Type B pancreatic cell (in vitro differentiated cells): ENCODE measurements at places on chromosomes 3 and 15. TPM values are rescaled to one million over a fixed set of nuclear protein-coding genes. Genes with fewer than 3 reads are reported as not detected.

Gene PPP1R2
- total RNA-seq, result 25.7 and 37.5 TPM in 2 replicates

Gene UBA3
- total RNA-seq, result 55.4 and 68.5 TPM in 2 replicates

Gene CYP1A2
- 1.6 TPM in 1 of 2 replicates, not detected in the other for total RNA-seq

Gene PLA2G4E
- total RNA-seq, result 0.12 TPM in 1 of 2 replicates, not detected in the other

Gene TICRR
- 8.8 and 23.4 TPM in 2 replicates for total RNA-seq

Gene CCDC174
- total RNA-seq, result 20.7 and 23.2 TPM in 2 replicates

Gene MUC20
- 19.7 and 20.0 TPM in 2 replicates for total RNA-seq

GRCh38 chr15:89177633-89178306 lies 43.6 kb downstream of the RLBP1 start:
- peaks cover 12% of the 10 kb centered on the region for H3K4me1 ChIP-seq
- no peak overlapping the region for H3K27ac ChIP-seq
- H3K4me3 ChIP-seq, result no peak overlapping the region
- no peaks in the 10 kb centered on the region for H3K27me3 ChIP-seq

- H3K4me1 ChIP-seq, result peaks cover 14% of the 10 kb centered on the region
- peaks cover 4% of the 10 kb centered on the region for H3K27me3 ChIP-seq
Observed at GRCh38 chr3:53190659-53191058, 29.6 kb downstream of the PRKCD start.

DNA sequence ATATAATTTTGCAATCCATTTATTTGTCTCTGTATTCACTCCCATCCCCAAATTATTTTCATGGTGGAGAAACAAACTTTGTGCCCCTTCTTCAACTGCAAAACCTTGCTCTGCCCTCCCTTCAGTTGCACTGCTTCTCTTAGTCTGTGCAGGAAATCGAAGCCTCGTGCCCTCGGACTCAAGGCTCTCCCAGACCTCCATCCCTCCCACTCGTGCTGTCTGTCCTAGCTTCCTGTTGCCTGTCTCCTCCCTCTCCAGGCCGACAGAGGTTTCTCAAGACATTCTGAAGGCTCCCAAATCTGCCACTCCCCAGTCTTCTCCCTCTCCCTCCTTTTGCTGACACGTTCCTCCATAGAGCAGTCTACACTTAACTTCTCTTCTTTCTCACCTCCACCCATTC lies 177.6 kb downstream of the PDZRN3 start:
- H3K4me1 ChIP-seq, result peaks cover 24% of the 10 kb centered on the region
- H3K27me3 ChIP-seq, result no peaks in the 10 kb centered on the region
- H3K4me3 ChIP-seq, result no peak overlapping the region
- no peak for DNase-seq
- peaks cover 4% of the 10 kb centered on the region for H3K36me3 ChIP-seq

DNA sequence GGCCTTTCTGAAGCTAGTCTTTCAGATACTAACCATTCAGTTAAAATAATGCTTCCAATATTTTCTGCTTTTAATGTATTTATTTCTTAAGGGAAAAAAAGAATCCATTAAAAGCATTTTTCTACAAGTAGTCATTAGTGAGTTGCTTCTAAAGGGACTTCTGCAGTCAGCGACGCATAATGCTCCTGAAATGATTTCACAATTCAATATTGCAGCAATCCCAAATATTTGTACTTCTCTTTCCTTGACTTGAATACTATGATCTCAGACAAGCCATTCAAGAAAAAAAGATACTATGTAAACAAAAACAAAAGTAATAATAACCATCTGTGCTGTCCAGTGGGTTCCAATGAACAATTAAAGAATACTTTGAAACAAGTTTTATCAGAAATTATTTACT lies 681.0 kb downstream of the DIPK2A start:
- H3K4me3 ChIP-seq, result no peak overlapping the region

- no peaks in the 10 kb centered on the region for H3K36me3 ChIP-seq
- no peak overlapping the region for H3K27ac ChIP-seq
- H3K4me1 ChIP-seq, result no peaks in the 10 kb centered on the region
- no peak overlapping the region for H3K4me3 ChIP-seq
- DNase-seq, result no peak
Observed at GRCh38 chr3:192373032-192373431, 354.3 kb downstream of the FGF12 start.

DNA sequence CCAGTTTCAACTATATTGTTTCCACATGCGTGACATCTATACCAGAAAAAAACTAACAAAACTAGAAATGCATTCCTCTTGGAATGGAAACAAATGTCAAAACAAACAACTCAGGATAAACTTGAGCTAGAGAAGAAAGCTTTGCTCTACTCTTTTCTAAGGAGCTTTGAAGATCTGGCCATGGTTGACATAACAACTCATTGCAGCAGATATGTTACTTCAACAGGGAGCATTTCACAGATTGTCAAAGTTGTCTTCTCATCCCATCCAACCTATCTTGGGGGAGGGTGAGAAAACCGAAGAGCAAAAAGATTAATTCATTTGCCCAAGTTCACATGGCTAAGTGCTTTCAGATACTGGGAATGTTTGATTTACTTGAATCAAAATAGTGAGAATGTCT lies 484.4 kb downstream of the CNTN4 start:
- H3K36me3 ChIP-seq, result no peaks in the 10 kb centered on the region
- H3K27me3 ChIP-seq, result no peaks in the 10 kb centered on the region
- no peak overlapping the region for H3K4me3 ChIP-seq
- no peak overlapping the region for H3K27ac ChIP-seq

GRCh38 chr3:27596334-27596841 lies 112.2 kb upstream of the SLC4A7 start:
- no peak overlapping the region for H3K4me3 ChIP-seq
- no peaks in the 10 kb centered on the region for H3K27me3 ChIP-seq
- peaks cover 12% of the 10 kb centered on the region for H3K4me1 ChIP-seq
- no peak overlapping the region for H3K27ac ChIP-seq
- DNase-seq, result no peak
- no peaks in the 10 kb centered on the region for H3K36me3 ChIP-seq

- H3K36me3 ChIP-seq, result peaks cover 22% of the 10 kb centered on the region
- peak overlapping the region; percentile 55 for H3K27ac ChIP-seq
- peaks cover 83% of the 10 kb centered on the region for H3K4me1 ChIP-seq
- H3K27me3 ChIP-seq, result no peaks in the 10 kb centered on the region
- DNase-seq, result no peak
- H3K4me3 ChIP-seq, result peak overlapping the region; percentile 70
Observed at GRCh38 chr3:139534455-139534812, 5.1 kb downstream of the RBP1 start.

- no peak for DNase-seq
- H3K27me3 ChIP-seq, result no peaks in the 10 kb centered on the region
- H3K27ac ChIP-seq, result no peak overlapping the region
- peaks cover 32% of the 10 kb centered on the region for H3K36me3 ChIP-seq
- H3K4me1 ChIP-seq, result peaks cover 4% of the 10 kb centered on the region
Observed at GRCh38 chr3:16332904-16333426, 68.0 kb downstream of the OXNAD1 start.

GRCh38 chr3:134242649-134243617 lies 7.7 kb downstream of the RYK start:
- H3K27ac ChIP-seq, result peak overlapping the region; percentile 8
- DNase-seq, result no peak
- peaks cover 32% of the 10 kb centered on the region for H3K4me1 ChIP-seq
- H3K27me3 ChIP-seq, result no peaks in the 10 kb centered on the region

GRCh38 chr15:89002830-89003229 lies 85.4 kb upstream of the ABHD2 start:
- no peaks in the 10 kb centered on the region for H3K36me3 ChIP-seq
- no peak for DNase-seq
- peaks cover 10% of the 10 kb centered on the region for H3K4me1 ChIP-seq
- H3K27me3 ChIP-seq, result peaks cover 3% of the 10 kb centered on the region
- H3K4me3 ChIP-seq, result no peak overlapping the region
- no peak overlapping the region for H3K27ac ChIP-seq

DNA sequence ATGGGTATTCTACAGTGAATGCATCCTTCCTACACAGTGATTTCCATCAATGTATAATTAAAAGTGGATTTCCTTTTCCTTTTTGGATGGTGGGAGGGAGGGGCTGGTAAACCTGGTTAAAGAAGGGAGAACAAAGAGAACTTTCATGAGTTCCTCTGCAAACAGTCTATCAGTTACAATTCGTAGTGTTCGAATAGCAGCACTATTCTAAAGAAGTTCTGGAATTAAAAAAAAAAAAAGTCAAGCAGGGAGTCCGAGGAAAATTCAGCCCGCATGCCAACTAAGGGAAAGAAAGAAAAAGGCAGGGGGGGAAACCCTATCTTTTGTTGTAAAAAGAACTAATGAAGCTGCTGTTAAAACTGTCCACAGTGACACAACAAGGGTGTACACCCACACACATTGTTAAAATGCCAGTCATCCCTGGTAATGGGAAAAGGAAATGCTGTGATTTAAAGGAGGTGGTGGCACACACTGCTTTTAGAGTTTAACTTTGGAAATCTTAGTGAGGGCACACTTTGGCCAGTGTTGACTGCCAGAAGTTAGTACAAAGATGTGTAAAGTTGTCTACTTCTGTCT lies 521.2 kb downstream of the ZIC1 start:
- H3K36me3 ChIP-seq, result no peaks in the 10 kb centered on the region
- H3K27ac ChIP-seq, result no peak overlapping the region
- DNase-seq, result no peak
- peak overlapping the region; percentile 7 for H3K4me3 ChIP-seq
- peaks cover 22% of the 10 kb centered on the region for H3K4me1 ChIP-seq

DNA sequence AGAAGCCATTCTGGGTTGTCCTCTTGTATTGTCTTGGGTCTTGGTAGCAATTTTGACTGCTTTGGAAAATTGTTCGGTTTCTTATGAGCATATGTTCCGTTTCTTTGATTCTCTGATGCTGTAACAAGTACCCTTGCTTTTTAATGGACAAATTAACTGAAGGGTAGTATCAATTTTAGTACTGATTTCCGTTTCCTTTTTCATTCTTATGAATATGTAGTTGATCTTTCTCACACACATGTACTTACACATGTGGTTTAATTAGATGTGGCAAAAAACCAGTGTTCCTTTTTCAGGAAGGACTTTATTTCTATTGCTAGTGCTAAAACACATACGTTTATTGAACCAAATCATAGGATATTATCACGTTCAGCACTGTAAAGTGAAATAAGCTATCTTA lies 119.1 kb downstream of the TCF12 start:
- peaks cover 10% of the 10 kb centered on the region for H3K4me1 ChIP-seq
- H3K27me3 ChIP-seq, result no peaks in the 10 kb centered on the region
- H3K36me3 ChIP-seq, result peaks cover 16% of the 10 kb centered on the region
- H3K4me3 ChIP-seq, result no peak overlapping the region
- H3K27ac ChIP-seq, result no peak overlapping the region

- H3K4me1 ChIP-seq, result peaks cover 37% of the 10 kb centered on the region
- H3K36me3 ChIP-seq, result peaks cover 15% of the 10 kb centered on the region
- DNase-seq, result no peak
- peak overlapping the region; percentile 79 for H3K4me3 ChIP-seq
Observed at GRCh38 chr3:107598926-107599771, 76.4 kb downstream of the BBX start.

DNA sequence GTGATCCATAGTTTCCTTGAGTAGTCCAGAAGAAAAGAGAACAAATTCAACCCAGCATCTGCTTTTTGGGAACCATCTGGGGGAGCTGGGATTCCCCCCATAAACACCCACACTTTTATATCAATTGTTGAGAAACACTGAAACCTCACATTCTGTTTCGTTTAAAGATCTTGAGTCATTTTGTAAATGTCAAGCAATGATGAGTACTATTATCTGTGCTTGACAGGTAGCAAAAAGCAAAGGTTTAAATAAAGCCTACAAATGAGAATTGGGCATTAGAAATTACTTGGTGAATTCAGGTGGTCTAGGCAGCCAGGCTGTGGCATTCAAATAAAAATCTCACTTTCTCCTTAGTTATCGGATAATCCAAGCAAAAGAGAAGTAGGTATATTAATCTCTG lies 75.7 kb downstream of the TMEM266 start:
- H3K36me3 ChIP-seq, result no peaks in the 10 kb centered on the region
- no peaks in the 10 kb centered on the region for H3K4me1 ChIP-seq
- no peak overlapping the region for H3K4me3 ChIP-seq
- no peaks in the 10 kb centered on the region for H3K27me3 ChIP-seq

- no peaks in the 10 kb centered on the region for H3K27me3 ChIP-seq
- DNase-seq, result no peak
- peaks cover 13% of the 10 kb centered on the region for H3K4me1 ChIP-seq
- H3K27ac ChIP-seq, result peak overlapping the region; percentile 81
- H3K36me3 ChIP-seq, result no peaks in the 10 kb centered on the region
Observed at GRCh38 chr3:106119614-106120082, 250.8 kb upstream of the CBLB start.

- no peak for DNase-seq
- peak overlapping the region; percentile 44 for H3K27ac ChIP-seq
- H3K4me1 ChIP-seq, result peaks cover 62% of the 10 kb centered on the region
- no peak overlapping the region for H3K4me3 ChIP-seq
- H3K27me3 ChIP-seq, result no peaks in the 10 kb centered on the region
Observed at GRCh38 chr3:57126244-57126643, 38.9 kb downstream of the IL17RD start.

DNA sequence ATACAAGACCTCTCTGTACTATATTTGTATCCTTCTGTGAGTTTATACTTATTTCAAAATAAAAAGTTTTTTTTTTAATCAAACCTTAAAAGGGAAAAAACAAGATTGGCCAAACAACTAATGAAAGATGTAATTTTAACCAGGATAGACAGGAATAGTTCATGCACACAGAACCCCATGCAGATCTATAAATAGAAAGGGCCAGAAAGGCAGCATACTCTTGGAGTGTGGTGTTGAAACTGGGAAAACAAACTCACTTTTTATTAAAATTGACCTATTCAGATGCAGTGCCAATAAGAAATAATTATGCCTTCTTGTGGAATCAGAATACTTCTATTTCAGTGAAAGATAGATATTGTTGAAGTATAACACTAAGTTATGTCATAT lies 204.6 kb downstream of the PLCL2 start:
- H3K36me3 ChIP-seq, result no peaks in the 10 kb centered on the region
- DNase-seq, result no peak
- H3K4me1 ChIP-seq, result peaks cover 19% of the 10 kb centered on the region

DNA sequence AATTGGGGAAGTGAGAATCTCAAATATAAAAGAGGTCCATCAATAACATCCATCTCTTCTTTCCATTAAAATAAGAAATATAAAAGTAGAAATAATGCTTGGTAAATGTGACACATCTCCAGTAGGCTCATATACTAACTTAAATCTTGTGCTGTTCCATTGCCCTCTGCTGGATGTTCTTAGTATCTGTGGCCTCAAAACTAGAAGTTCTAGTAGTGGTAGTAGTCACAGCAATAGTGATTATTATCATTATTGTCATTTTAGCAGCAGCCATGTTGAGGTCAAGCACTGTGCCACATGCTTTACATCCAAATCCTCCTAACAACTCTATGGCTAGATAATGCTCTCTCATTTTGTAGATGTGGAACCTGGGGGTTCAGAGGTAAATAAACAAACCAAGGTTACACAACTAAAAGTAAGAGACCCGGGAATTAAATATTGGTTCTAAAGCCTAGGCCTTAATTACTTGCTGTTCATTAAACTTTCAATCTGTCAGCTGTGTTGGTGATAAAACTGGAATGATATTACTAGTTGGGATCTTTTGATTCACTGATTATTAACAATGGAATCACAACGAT lies 20.2 kb upstream of the BTLA start:
- H3K27ac ChIP-seq, result no peak overlapping the region
- no peak overlapping the region for H3K4me3 ChIP-seq
- no peaks in the 10 kb centered on the region for H3K27me3 ChIP-seq
- DNase-seq, result no peak
- H3K36me3 ChIP-seq, result peaks cover under 1% of the 10 kb centered on the region
- H3K4me1 ChIP-seq, result no peaks in the 10 kb centered on the region

- no peaks in the 10 kb centered on the region for H3K36me3 ChIP-seq
- no peak overlapping the region for H3K27ac ChIP-seq
- H3K4me3 ChIP-seq, result no peak overlapping the region
- peaks cover 16% of the 10 kb centered on the region for H3K27me3 ChIP-seq
- H3K4me1 ChIP-seq, result no peaks in the 10 kb centered on the region
Observed at GRCh38 chr3:15108082-15108545, 9.2 kb upstream of the RBSN start.
